ENCODE measurements at places on chromosomes 11 and 22.

DNA sequence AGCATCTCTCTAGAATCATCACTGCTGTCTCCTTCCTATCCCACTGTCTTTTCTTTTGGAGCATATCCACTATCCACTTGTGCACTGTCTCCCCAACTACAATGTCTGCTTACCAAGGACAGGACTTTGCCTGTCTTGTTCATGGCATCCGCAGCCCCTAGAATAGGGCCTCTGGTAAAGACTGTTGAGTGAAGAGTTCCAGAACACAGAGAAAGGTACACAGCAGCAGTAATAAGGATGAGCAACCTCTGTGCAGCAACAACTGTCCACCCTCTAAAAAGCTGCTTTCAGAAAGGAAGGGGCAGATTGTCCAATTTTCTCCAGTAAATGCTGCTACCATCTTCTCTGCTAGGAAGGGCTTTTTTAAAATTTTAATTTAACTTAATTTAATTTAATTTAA is 25.5 kb upstream of the BIRC3 start:
- no peak for DNase-seq

DNA sequence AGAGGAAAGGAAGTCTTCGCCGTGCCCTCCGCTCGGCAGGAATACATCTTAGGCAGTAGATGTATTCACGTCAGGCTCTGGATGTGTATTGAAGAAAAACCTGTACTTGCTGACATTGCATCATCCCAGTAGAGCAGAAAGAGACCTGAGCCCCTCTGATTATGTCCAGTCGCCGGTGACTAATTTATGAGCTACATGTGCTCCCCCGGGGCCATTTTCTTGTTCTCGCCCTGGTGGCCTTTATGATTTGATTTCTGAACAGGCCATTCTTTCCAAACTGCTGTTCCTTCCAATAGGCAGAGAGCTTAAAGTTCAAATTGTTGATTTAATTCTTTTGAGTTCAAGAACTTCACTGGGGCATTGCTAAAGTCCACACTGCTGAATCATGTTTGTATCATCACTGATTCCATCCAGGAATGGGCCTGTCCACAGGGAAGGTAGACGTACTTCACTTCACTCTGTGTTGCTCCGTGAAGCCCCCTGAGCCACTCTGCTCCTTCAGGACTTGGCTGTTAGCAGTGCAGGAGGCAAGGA is 137.3 kb upstream of the RASSF10 start:
- DNase-seq = no peak

- DNase-seq = no peak
Observed at GRCh38 chr11:83566950-83567349, 280.8 kb upstream of the CCDC90B start.

DNA sequence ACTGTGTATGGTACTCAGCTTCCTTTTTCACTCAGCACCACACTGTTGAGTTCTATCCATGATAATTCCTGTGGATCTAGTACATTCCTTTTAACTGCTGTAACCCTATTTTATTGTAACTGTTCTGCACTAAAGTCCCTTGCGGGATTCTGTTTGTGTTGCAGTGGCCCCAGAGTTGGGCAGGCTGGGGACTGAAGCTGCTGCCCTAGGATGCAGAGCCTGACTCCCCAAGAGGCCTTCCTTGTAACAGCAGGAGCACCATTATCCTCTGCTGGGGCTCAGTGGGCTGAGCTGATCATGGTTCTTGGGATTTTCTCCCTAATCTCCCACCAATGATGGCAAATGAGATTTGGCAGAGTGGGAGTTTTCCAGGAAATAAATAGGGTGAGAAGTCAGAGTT is 77.7 kb downstream of the CABIN1 start:
- DNase-seq = no peak

DNA sequence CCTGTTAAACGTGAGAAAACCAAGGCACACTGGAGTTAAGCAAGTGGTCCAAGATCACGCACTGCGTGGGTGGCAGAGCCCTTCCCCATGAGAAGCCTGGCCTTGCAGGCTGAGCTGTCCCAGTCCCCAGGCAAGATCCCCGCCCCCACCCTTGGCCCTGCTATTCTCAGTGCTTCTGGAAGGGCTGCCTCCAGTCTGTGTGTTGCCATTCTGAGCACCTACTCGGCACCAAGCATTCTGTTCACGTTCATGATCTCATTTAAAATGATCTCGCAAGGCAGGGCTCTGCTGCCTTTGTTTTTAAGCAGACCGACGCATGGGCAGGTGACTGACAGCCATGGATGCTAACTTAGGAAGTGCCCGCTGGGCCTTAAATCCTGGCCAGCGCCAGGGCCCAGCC is 62.8 kb downstream of the PHF21B start:
- DNase-seq = no peak

DNA sequence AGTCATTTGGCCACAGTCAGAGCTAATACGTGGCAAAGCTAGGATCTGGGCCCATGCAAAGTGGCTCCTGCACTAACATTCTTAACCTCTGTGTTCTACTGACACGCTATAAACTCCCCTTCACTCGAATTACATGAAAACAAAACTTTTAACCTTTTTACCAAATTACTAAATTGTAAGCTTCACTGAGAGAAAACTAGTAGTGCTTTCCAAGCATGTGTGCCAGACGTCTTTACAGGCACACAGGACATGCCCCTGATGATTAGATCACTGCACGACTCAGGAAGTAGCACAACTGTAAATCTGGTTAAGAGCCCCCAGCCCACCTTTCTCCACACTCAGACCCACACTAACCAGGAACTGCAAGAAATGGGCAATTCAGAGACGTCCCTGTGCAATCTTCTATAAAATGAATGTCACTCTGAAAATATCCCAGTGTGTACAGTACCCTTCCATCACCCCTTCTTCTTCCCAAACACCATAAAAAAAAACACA is 16.1 kb downstream of the PHF21A start:
- DNase-seq = no peak

DNA sequence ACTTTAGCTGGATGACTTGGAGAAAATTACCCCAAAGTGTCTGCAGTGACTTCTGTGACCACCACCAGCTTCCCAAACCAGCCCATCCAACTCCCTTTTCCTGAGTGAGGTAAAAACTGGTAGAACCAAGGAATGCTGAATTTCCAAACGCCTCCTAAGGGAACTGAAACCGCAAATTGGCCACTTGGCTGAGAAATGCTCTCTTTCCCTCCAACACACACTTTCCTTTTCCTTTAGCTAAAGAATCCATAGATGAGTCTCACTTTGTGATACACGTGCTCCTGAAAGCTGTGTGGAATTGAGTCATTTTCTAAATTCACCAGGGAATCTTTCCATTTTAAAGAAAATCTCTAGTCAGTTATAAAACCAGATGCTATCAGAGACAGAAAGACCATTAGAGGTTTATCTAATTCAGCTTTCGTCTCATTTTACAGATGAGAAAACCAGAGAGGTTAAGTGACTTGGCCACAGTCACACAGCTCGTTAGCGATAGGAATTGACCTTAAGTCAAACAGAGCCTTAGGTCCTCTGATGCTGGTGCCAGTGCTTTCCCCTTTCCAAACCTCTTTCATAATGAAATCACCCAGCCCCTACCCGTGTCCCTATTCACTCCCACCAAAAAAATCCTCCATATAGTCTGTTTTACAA is 137.2 kb downstream of the COMMD9 start:
- DNase-seq = no peak

GRCh38 chr22:50032109-50032871 is 19.7 kb upstream of the IL17REL start:
- no peak for DNase-seq

DNA sequence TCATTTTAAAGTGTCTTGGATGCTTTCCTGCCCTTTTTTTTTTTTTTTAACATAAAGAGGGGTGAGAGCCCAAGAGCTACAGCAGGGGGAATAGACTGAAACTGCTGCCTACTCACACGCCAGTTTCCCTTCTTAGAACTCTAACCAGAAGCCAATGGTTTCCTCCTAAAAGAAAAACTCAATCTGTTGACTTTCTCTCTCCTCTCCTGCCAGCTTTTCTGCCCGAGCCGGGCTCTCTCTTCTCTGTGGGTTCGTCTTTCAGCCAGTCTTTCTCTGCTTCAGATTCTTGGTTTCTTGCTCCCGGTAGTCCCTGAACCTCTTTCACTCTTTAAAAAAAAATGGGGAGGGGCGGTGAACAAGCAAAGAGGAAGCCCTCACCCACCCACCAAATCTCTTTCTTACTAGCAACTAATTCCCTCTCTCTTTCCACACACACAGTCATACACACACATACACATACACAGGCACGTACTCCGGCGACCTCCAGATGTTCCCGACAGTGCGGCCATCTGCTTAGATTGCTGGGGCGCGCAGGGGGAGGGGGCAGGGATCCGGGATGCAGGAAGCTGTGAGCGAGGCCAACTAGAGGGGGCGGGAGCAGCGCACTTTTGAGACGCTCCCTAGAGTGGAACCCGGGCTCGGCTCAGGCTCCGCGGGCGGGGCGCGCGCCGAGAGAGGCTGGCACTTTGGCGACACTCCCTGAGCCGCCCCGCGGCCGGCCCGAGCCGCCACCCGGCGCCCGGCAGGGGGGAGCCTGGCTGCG is 444 bp upstream of the TSKU start:
- peak; percentile 26 for DNase-seq
